Activated CD4-positive, alpha-beta T cell treated with anti-CD3 and anti-CD28 coated beads, Interleukin-2, Interleukin-6, amounts not matched to agents 100 ng/mL and 50 ng/mL, durations not matched to agents 16 hours and 8 hours (primary cell): ENCODE measurements at places on chromosomes 12 and 14.

GRCh38 chr14:101939646-101940170 is 24.7 kb upstream of the DYNC1H1 start:
- no peak for DNase-seq

DNA sequence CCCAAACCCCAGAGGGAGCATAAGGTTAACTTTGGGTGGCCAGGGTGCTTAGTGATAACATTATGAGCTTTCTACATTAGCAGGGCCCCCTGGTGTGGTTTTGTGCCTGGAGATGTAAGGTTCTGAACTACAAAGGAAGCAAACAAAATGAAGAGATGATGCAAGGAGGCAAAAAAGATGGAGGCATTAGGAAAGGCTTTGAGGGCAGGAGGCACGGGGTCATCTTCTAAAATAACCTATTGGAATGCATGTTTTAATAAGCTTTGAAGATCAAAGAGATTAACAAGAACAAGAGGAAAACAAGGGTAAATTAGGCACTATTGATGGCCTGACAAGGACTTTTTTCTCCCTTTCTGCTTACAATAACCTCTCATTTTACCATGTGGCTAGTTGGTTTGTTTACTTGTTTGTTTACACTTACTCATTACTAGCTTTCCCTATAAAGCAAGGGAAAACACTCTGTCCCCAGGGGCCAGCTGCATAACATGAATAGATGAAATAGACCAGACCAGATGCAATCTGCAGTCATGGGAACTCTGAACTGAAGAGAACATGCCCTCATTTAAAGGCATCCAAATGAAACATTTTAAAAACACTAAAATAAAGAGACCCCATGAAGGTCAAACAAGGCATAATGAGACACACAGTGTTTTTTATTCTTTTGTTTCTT is 390.3 kb downstream of the DIO2 start:
- no peak for DNase-seq

DNA sequence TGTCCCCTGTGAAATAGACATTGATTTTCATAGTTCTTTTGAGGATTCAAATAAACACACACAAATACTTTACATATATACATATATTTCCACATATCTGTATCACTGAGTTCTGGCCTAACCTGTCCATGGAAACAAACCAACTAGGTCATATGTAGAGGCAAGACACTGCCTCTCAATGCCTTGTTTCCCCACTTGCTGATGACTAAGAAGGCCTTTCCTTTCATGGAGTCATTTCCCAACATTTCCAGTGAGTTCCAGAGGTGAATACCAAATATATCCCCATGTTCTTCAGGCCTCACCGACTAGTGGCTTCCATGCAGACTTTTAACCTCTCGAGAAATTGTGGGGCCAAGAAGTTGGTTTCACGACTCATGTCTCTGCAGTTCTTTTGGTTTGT is 120.8 kb downstream of the DNAI7 start:
- DNase-seq = no peak

GRCh38 chr14:63229330-63230059 is 25.3 kb downstream of the RHOJ start:
- DNase-seq = no peak

DNA sequence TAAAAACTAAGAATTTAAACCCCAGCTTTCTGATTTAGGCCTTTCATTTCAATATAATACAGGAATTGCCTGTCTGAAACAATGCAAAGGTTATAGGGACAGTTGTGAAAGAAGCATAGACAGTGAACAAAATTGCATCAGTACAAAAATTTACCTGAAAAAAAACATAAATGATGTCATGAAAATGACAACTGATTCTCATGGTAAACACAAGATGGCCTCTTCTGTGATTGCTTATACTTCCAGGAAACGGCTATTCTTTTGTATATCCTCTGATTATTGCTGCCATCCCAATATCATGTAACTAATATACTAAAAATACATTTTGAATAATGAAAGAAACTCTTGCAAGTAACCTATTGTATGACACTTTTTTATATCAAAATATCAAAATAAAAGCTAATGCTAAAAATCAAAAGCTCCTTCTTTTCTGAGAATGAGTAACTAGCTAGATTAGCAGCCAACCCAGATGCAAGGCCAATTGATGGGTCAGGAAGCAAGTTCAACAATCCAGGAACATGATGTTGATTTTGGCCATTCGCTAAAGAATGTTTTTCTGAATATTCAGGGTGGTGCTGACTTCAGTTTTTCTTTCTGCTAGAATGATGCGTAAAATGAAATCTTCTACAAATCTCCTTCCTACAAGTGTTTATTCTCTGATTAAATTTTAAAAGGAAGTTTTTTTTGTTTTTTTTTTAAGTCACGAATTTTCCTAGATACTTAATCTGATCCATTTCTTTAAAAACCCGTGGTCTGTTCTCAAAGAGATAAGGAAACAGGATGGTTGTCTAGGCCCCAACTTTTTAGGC is 83.6 kb downstream of the ALX1 start:
- DNase-seq = no peak

GRCh38 chr14:91883753-91884152 is 16.4 kb upstream of the TC2N start:
- no peak for DNase-seq
